ENCODE measurements at places on chromosomes 1 and 21.

DNA sequence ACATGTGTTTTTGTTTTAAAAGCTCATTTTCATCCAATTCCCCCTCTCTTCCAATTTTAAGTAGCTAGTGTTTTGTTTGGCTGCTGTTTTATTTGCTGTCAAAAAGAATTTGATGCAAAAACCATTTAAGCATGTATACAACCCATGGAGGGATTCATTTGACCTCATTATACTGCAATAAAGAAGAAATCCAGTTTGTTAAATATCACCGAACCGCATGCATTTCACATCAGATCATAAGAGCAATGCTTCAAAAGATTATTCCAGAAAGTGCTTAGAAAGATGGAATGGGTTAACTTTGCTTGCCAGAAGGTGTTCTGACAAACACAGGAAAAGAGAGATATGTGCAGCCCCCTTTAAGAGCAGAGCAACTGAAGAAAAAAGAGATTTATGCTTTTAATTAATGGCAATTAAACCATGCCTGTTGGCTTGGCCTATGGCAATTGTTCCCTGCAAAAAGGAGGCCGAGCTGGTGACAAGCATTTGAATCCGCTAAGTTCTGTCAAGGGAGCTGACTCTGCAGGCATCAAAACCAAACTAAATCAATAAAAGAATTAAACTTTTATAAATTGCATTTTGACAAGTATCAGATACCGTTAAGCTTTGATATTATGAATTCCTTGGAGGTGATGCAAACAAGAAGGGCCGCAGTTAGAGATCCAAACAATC is 14.4 kb upstream of the BARHL2 start:
- DNase-seq: no peak

GRCh38 chr1:215544566-215544965 is 22.5 kb upstream of the KCTD3 start:
- no peak for DNase-seq

DNA sequence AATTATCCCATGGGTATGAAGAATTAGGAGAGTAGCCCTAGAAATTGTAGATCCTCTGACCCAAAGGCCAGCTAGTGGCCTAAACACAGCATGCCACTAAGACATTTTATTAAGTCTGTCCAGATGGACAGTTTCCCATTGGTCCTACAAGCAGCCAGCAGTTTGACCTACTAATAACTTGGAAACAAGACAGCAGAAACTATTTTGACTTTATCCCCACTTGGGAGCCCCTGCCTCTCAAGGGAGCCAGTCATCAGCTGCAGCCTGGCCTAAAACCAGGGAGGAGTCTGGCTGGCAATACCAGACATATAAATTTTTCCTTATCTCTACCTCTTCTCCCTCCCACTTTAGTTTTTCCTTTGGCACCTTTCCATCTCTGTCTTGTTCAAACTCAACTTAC is 222.6 kb upstream of the KCTD3 start:
- no peak for DNase-seq

GRCh38 chr1:7335224-7335879 is 435.7 kb upstream of the VAMP3 start:
- peak; percentile 48 for DNase-seq

DNA sequence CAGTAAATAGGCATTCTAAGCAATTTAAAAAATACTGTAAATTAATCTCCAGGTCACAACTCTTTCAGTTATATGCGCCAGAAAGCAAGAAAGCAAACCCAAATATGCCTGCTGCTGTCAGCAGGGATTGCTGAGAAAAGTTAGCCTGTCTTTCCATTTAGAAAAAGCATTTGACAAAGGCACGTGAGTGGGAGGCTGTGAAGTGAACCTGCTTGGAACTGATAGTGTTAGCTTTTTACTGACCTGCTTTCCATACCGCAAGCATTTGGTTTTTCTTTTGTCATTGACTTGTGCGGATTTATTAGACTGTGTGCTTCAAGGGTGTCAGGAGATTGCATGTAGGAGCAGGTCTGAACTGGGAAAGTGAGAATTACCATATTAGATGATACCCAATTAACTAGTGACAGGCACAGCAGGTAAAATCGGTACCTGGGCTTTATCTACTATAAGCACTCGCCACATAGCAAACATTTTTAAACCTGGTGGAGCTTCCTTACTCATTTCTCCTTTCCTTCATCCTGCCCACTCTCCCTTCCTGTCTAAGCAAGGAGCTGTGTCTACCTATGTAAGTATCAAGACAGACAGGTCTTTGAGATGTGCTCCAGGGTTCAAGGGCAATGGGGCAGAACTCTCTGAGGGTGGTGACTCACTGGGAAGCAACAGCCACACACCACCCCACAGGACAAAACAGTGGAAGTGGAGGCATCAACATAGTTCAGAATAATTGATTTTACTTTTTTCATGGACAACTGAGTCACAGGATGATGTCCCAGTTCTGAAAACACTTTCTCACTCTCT is 323.9 kb downstream of the DISC1 start:
- DNase-seq: no peak

GRCh38 chr1:61247051-61247825 is 164.9 kb downstream of the NFIA start:
- DNase-seq: no peak

- no peak for DNase-seq
Measured at GRCh38 chr1:58318157-58319005, 228.1 kb downstream of the OMA1 start.

- no peak for DNase-seq
Measured at GRCh38 chr1:246187834-246188372, 319.2 kb downstream of the SMYD3 start.

DNA sequence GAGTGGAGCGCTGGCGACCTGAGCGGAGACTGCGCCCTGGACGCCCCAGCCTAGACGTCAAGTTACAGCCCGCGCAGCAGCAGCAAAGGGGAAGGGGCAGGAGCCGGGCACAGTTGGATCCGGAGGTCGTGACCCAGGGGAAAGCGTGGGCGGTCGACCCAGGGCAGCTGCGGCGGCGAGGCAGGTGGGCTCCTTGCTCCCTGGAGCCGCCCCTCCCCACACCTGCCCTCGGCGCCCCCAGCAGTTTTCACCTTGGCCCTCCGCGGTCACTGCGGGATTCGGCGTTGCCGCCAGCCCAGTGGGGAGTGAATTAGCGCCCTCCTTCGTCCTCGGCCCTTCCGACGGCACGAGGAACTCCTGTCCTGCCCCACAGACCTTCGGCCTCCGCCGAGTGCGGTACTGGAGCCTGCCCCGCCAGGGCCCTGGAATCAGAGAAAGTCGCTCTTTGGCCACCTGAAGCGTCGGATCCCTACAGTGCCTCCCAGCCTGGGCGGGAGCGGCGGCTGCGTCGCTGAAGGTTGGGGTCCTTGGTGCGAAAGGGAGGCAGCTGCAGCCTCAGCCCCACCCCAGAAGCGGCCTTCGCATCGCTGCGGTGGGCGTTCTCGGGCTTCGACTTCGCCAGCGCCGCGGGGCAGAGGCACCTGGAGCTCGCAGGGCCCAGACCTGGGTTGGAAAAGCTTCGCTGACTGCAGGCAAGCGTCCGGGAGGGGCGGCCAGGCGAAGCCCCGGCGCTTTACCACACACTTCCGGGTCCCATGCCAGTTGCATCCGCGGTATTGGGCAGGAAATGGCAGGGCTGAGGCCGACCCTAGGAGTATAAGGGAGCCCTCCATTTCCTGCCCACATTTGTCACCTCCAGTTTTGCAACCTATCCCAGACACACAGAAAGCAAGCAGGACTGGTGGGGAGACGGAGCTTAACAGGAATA is 4.2 kb downstream of the TFAP2E start:
- no peak for DNase-seq

- DNase-seq: no peak
Measured at GRCh38 chr1:195933835-195934234, 674.4 kb downstream of the KCNT2 start.

- no peak for DNase-seq
Measured at GRCh38 chr1:47622776-47623556, 185.1 kb downstream of the FOXD2 start.

- DNase-seq: peak; percentile 53
Measured at GRCh38 chr1:174800216-174800851, 199.4 kb upstream of the CACYBP start.

DNA sequence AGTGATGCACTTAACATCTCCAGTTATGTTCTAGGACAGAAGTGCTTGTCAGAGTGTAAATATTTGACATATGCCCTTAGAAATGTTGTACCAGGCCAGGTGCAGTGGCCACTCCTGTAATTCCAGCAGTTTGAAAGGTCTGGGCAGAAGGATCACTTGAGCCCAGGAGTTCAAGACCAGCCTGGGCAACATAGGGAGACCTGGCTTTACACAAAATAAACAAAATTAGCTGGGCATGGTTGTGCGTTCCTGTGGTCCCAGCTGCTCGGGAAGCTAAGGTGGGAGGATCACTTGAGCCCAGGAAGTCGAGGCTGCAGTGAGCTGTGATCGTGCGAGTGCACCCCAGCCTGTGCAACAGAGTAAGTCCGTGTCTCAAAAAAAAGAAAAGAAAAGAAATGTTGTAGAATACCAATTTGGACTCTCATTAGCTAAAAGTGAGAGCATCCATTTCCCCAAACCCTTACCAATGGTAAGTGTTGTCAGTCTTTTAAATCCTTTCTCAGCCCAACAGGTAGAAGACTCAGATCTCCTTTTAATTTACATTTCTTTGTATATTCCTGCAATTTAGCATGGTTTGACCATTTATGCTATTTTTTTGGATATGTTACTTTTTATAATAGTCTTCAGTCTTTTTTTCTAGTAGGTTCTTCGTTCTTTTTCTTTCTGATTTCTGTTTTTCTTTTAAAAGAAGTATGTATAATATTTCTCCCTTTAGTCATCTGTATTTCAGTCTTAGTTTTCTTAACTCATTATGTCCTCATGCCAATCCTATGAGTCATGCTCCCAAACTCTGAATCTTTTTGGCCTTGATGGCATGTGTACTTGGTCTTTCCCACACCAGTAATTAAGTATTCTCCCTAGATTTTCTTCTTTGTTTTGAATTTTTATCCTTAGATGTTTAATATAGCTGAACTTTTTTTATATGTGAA is 74.4 kb downstream of the CAMTA1 start:
- DNase-seq: peak; percentile 88

GRCh38 chr1:71733121-71733520 is 549.2 kb downstream of the NEGR1 start:
- no peak for DNase-seq

- DNase-seq: no peak
Measured at GRCh38 chr1:168148916-168149315, 12.2 kb upstream of the GPR161 start.

DNA sequence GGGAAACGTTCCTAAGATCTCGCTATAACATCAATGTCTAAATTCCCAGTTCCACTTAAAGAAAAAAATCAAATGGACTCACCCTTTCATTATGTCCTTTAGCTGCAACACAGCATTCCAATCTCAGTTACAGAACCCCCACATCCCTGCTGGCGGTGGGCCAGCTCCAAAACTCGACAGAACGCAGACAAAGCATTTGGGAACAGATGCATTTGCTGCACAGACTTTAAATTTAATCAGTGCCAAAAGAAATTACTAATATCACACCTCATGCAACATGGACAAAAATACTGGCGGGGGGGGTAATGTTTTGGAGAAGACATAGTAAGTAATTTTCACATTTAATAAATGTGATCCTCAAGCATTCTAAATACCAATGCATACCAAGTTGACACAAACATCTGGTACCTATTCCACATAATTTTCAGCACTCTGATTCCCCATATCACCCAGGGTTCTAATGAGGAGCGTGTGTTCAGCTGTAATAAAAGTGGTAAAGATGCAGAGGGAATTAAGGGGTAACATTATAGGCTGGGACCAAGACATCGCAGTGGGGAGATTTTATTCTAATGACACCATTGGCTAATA is 79.7 kb downstream of the TGFBR3 start:
- no peak for DNase-seq

GRCh38 chr1:10189659-10190058 is 20.7 kb upstream of the KIF1B start:
- DNase-seq: no peak

DNA sequence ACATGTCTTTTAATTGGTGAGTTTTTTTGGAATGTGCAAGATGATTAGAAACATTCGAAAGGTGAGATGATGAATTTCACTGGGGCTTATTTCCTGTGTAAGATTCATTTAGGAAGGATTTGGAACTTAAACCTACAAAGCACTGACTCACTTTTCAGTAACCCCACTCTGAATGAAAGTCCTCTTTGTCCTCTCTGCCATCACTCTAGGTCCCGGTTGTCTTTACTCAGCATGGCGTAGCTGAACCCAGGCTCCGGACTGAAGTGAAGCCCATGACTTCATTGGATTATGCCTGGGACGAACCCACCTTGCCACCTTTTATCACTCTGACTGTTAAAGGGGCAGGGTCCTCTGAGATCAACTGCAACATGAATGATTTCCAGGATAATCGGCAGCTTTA is 139.4 kb downstream of the VPS13D start:
- no peak for DNase-seq

GRCh38 chr1:31886866-31887265 is 51.3 kb downstream of the PTP4A2 start:
- DNase-seq: no peak

GRCh38 chr1:212141404-212141803 is 105.9 kb downstream of the DTL start:
- DNase-seq: no peak

GRCh38 chr1:93595266-93595665 is 86.4 kb downstream of the BCAR3 start:
- DNase-seq: no peak

- DNase-seq: no peak
Measured at GRCh38 chr1:198622001-198622400, 16.8 kb upstream of the PTPRC start.

- no peak for DNase-seq
Measured at GRCh38 chr1:114025609-114026401, 46.5 kb downstream of the OLFML3 start.

GRCh38 chr1:175865041-175865766 is 121.8 kb upstream of the TNR start:
- no peak for DNase-seq

- no peak for DNase-seq
Measured at GRCh38 chr21:42829417-42829816, 49.9 kb downstream of the WDR4 start.

DNA sequence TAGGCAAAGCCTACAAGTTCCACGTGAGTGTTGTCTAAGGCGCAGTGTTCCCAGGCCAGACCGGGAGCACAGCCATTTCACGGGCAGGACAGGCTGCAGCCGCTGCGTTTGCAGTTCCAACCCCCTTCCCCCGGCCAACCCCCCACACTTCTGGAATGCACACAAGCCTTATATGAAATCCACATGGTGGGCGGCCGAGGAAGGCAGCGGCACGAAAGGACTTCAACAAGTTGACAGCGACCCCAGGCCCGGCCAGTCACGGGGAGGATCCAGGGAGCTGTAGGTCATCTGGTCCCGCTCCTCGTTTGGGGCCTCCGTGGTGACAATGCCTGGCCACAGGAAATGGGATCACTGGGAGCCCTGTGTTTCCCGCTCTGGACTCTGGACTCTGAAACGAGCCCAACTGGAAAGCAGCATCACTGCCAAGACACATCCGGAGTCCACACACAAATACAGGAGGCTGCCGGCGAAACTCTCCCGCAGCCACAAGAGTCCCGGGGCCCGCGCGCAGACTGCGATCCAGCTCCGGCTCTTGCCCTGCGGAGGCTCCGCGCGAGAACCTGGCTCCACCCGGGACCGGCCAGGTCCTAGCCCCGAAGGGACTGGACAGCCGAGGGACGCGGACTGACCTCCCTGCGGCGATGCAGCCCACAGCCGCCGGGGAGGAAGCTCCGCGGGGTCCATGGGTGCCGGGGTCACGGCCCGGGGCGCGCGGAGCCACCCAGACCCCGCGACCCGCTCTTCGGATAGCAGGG is 794 bp downstream of the NID1 start:
- DNase-seq: peak; percentile 86

- peak; percentile 15 for DNase-seq
Measured at GRCh38 chr1:88111816-88112215, 572.3 kb upstream of the PKN2 start.

All from DMS53 (cell line).